ENCODE measurements at places on chromosomes 4 and X.

DNA sequence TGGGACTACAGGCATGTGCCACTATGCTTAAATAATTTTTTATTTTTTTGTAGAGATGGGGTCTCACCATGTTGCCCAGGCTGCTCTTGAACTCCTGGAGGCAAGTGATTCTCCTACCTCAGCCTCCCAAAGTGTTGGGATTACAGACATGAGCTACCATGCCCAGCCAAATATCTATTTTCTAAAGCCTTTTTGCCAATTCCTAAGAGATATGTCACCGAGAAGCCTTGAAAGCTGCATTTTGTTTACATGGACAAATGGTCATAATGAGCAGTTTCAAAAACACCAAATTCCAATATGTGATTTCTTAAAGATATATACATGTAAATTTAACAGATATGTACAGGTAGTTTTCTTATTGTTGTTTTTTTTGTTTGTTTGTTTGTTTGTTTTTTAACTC lies 33.0 kb upstream of the PGRMC2 start:
- DNase-seq = no peak

- peak; percentile 55 for DNase-seq
Measured at GRCh38 chr4:7852568-7853185, 87.0 kb downstream of the AFAP1 start.

DNA sequence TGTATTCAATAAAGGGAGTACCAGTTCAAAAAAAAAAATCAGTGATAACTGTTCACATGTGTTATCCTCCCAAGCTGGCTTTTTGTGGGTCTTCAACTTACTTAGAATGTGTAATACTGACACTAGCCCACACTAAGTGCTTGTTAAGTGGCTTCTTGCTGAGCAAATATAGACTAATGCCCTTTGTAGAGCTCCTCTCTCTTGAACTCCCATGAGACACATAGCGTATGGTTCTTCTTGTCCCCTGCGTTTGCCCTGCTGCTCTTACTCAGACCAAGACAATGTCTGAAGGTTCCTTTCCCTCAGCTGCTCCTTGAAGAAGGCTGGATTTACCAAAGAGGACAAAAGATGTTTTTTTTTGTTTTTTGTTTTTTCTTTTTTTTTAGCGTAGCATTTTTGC lies 110.9 kb downstream of the FRAS1 start:
- DNase-seq = no peak

- DNase-seq = peak; percentile 47
Measured at GRCh38 chrX:30568136-30568535, 9.4 kb downstream of the TASL start.

DNA sequence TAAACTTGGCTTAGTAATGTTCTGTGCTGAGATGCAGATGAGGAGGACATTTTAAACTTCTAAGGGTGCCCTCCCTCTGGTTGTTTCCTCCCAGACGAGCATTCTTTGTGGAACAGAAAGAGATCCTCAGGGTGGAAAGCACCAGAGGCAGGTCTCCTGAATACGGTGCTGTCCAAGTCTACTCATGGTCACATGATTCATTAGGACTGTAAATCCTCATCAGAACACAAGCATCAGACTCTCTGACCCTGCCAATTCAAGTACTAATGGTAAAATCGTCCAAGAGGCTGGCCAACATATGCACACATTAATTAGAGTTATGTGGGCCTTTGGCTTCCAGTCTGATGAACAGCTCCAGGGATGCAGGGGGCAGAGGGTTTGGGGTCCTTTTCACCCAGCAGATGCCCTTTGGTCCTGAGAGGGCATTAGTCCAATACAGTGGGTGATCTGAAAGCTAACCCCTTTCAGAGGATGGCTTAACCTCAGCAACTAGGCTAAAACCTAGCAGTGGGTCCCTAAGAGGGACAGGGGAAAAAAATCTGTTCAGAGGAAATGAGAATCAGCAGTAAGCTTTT lies 18.2 kb downstream of the HAND2 start:
- DNase-seq = no peak

- no peak for DNase-seq
Measured at GRCh38 chrX:44299177-44299576, 44.3 kb downstream of the EFHC2 start.

Measured in fibroblast of pulmonary artery (primary cell).